ENCODE measurements at places on chromosomes 2 and 18.

- no peak for DNase-seq
Observed at GRCh38 chr2:133943108-133943507, 310.8 kb upstream of the MGAT5 start.

DNA sequence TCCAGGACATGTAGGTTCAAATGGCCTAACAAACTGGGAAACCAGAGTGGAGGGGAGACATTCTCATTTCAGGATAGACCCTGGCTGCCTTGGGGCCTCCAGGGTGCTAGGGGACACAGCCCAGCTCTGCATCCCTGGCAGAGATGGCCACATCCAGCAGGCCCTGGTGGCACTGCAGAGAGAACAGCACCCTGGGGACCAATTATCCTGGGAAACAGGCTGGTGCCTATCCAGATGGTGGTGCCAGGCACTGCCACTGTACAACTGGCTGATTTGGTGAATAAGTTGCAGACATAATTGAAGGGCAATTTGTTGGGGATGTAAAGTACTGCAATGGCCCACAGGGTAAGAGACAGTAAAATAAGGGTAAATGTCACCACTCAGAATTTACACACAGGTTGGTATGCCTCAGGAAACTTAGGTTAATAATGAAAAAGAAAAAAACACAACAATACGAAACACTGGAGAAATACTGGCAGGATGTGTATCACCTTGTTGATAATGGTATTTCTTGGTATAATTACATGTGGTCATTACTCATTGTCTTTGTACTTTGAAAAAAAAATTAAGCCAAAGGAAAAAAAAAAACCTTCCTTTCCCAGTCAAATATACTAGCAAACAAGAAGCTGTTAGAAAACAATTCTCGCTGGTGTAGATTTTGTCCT, 12.8 kb upstream of the SFTPB start:
- no peak for DNase-seq

DNA sequence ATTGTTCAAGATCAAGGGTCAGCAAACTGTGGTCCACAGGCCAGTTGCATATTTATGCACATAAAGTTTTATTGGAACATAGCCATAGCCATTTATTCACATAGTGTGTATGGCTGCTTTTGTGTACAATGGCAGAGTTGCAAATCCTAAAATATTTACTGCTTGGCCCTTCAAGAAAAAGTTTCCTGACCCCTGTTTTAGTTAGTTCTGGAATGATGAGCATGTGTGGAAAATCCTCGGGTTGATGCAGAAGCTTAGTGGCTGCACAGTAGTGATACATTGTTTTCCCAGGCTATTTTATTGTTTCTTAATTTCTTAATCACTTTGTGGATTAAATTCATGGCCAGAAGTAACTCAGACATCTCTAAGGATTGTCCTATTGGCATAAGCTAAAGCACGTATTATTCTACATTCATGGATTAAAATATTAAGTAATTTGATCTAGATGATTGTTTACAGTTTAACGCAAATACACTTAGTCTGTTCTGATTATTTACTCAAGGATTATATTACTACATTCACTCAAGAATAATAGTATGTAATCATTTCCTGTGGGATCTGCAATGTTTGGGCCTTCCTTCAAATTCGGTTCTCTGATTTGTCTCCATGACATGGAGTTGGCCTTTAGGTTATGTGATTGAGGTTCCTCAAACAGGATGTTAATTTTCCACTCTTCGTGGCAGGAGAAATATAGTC, 165.5 kb downstream of the TMEM247 start:
- no peak for DNase-seq

DNA sequence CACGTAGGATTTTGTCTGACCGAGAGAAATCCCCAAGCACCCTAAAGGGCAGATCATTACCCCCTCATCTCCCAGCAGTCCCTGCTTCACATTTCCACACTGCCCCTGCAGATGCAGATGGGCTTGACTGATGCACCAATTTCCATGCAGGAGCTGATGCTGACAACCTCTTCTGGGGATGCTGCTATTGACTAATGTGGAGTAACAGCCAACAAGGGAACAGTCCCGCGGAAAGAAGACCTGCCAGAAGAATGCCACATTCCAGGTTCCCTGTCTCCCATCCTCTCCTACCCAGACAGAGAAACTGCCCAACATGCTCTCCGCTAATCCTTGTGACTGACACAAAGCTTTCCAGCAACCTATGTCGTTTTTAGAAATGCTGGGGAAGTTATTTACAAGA, 91.7 kb downstream of the AFF3 start:
- DNase-seq, result no peak

DNA sequence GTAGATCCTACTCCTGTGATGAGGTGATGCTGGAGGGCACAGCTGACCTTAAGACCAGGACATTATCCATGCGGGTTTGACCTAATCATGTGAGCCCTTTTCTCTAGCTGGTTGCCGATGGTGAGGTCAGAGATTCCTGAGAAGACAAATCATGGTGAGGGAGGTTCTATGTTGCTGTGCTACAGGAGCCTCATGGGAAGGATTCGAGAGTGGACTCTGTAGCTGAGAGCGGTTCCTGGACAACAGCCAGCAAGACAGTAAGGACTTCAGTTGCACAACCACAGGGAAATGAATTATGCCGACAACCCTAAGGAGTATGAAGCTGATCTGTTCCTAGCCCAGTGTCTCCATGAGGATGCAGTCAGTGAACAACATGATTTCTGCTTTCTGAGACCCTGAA, 80.4 kb downstream of the EPB41L3 start:
- DNase-seq, result no peak

GRCh38 chr2:207950761-207951114, 74.6 kb downstream of the PLEKHM3 start:
- DNase-seq, result no peak

DNA sequence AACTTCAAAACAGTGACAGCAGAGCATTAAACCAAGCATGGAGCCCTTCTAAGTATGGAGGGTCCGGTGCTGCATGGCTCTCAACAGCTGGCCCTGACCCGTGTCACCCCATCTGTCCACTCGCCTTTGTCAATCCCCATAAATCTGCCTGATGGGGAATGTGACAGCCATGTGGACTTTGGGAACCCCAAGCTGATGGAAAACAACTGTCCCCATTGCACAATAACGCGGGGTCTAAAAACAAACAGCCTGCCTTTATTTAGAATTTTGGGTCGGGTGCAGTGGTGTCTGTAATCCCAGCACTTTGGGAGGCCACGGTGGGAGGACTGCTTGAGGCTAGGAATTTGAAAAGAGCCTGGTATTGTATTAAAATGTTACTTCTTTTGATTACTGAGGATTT, 17.1 kb upstream of the THADA start:
- DNase-seq, result no peak

- no peak for DNase-seq
Observed at GRCh38 chr18:51603111-51603510, 405.6 kb upstream of the MEX3C start.

DNA sequence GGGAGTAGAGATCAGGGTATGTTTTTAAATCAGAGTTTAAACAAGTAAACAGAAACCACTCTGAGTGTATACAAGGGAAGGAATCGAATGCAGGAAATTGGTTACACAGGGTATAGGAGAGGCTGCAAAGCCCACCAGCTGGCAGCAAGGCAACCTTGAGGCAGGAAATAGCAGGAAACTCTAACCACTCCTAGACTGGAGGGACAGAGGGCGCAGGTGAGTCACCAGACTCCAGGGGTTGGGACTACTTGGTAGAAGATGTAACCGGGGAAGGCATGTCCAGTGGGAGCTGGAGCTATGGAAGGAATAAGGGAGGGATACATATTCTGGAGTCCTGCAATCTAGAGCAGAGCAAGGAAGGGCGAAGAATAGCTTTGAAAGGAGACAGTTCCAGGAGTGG, 152.3 kb downstream of the MEIS1 start:
- DNase-seq, result no peak
